ENCODE measurements at places on chromosomes 13 and 19.

GRCh38 chr19:20926796-20927195, 3.7 kb downstream of the ZNF85 start:
- no peak for DNase-seq

GRCh38 chr13:48029859-48030258, 7.7 kb upstream of the NUDT15 start:
- no peak for DNase-seq

GRCh38 chr19:38076337-38076736, 147.7 kb downstream of the DPF1 start:
- no peak for DNase-seq

DNA sequence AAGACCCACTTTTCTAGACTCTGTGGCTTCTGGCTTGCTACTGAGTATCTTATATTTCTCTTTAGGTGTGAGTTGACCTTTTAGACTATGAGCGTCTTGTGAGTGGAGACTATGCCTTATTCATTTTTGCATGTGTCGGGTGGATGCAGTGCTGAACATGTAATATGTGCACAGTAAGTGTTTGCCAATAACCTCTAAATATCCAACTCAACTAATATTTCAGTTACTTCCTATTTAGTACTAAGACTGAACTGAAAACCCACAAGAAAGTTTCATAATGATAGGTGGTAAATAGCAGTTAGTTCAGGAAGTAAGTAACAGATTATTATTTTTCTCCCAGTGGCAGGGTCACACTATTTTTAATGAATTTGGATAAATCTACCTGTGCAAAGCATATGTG, 269.3 kb downstream of the KCNRG start:
- no peak for DNase-seq

- no peak for DNase-seq
Observed at GRCh38 chr13:105579821-105580710, 955.4 kb downstream of the EFNB2 start.

GRCh38 chr19:33086955-33087354, 6.0 kb downstream of the GPATCH1 start:
- no peak for DNase-seq

DNA sequence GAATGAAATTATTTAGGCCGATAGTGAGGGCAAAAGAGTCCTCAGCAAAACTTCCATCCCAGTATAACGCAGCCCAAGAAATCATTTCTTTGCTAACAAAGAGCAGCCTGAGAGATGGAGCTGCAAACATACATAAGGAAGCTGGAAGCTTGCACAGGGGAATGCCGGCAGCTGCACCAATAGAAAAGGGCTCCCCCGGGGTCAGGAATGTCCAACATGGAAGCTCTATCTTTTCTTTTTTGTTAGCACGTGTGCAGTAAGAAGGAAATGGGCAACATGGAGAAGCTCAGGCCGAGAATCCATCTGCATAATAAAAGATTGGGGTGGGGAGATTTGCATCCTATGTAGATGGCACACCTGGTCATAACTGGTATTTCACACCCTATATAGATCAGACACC, 1363.5 kb upstream of the PCDH20 start:
- DNase-seq: no peak

GRCh38 chr19:56751078-56751489, 79.5 kb upstream of the ZNF835 start:
- DNase-seq: no peak

GRCh38 chr13:21757763-21758162, 86.9 kb downstream of the FGF9 start:
- DNase-seq: no peak

DNA sequence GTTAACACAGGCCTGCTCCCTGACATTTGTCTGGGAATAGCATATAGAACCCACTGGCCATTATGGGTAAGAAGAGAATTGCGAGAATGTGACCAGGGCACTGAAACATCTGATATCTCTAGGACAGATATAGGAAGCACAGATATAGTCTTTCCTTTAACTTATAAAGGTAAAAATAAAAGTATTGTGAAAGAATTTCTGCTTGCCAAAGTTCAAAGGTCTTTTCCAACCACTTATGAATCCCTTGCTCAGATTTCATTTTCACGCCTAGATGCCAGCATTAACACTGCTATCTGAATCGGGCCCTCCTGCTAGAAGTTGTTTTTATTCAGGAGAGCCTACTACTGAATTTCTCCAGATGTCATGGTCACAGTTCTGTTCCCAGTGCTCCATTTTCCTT, 27.7 kb downstream of the BBC3 start:
- DNase-seq: no peak

- DNase-seq: no peak
Observed at GRCh38 chr13:112183532-112184090, 116.7 kb downstream of the SOX1 start.

- DNase-seq: no peak
Observed at GRCh38 chr13:20570517-20570916, 3.6 kb downstream of the IFT88 start.

- DNase-seq: no peak
Observed at GRCh38 chr13:45436953-45437352, 18.8 kb upstream of the SLC25A30 start.

DNA sequence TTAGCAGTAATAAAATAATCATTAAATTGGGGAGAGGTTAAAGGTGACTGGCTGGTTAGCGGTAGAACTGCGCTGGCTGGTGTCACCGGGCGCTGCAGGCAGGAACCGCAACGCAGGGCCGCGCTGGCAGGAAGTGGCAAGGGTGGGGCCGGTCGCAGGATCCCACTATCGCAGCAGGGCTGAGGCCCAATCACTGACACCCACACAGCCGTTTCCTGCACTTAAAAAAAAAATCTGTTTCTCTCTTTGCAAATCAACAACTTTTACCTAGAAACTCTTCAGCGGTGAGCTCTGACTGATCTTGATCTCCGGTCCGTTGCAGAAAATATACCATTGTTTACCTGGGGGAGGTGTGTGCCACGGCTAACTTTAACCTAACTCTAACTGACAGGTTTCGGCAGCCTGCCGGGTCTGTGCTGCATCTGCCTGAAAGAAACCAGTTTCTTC, 46.9 kb downstream of the KLF2 start:
- DNase-seq: no peak

DNA sequence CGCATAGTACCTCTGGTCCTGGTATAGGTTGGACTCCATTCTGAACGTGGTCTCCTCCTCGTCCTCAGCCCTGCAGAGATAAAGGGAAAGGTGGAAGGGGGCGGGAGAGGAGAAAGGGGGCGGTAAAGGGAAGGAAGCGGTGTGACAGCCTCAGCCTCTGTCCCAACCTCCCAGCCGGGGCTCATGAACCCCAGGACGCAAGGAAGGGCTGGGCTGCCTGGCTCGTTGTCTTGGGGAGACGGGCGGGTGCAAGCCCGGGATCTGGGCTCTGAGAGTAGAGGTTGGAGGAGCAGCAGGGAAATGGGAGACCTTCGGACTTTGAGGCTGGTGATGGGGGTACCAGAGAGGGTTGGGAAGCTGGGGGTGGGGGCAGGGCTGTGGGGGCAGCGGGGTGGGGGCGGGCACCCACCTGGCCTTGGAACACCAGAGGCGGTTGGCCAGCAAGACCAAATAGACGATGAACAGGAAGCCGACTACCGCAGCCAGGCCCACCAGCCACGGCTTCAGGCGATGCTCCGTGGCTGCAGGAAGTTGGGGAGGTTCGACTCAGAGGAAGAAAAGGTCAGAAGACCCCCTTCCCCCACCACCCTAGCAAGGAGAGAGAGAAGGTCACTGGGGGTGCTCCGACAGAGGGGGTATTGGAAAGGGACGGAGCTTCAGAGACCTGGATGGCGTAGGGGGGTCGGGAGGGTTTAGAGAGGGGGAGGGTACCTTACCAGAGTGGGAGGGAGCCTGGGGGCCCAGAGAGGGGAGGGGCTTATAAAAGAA, 1.7 kb downstream of the SMIM24 start:
- DNase-seq: no peak

DNA sequence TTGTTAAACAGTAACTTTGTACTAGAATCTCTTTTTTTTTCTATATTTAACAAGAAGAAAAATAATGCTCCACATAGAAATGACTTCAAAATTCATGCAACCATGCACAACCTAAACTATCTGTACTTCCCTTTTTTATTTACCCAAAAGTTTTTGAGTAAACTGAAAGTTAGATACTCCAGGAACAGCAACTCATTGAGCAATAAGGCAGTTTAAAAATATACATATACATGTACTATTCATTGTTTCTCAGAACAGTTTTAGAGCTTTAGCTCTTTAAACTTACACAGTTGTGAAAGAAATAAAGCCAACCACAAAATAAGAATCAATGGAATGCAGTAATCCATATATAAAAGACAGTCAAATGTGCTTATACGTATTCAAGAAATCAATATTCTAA, 39.2 kb downstream of the MTMR6 start:
- no peak for DNase-seq

- peak; percentile 94 for DNase-seq
Observed at GRCh38 chr19:12801466-12802266, at the start of the genes PRDX2 and THSD8. TSS of gene PRDX2 (minus strand) at chr19:12801800. CDS start at chr19:12801261, 539 bp downstream. TSS of gene THSD8 (plus strand) at chr19:12802069. CDS start at chr19:12802072, 3 bp downstream.

GRCh38 chr13:57582032-57582431, 49.5 kb upstream of the PCDH17 start:
- peak; percentile 31 for DNase-seq
